ENCODE measurements at places on chromosomes 3 and 15. TPM values are rescaled to one million over a fixed set of nuclear protein-coding genes. Genes with fewer than 3 reads are reported as not detected.

Gene VEPH1
- total RNA-seq = 0.24 TPM

Gene SLC22A13
- 0.32 TPM for total RNA-seq

Gene TRPM1
- not detected for total RNA-seq

Gene PSTPIP1
- 18.1 TPM for total RNA-seq

Gene EXD1
- total RNA-seq = not detected

Gene ILDR1
- not detected for total RNA-seq

Gene C3orf22
- not detected for total RNA-seq

Gene ITIH1
- total RNA-seq = 1.3 TPM

Gene SLC51B
- total RNA-seq = not detected

Gene SLCO2A1
- 87.8 TPM for total RNA-seq

Gene TM4SF4
- total RNA-seq = 0.60 TPM

Gene ZMAT3
- total RNA-seq = 28.4 TPM

Gene GOLGA8S
- 0.60 TPM for total RNA-seq

Gene SNX22
- total RNA-seq = not detected

Gene C15orf39
- total RNA-seq = 26.4 TPM

Gene PCOLCE2
- 54.5 TPM for total RNA-seq

Gene LDHAL6B
- not detected for total RNA-seq

Gene MESP2
- 0.32 TPM for total RNA-seq

Gene PCSK6
- 9.2 TPM for total RNA-seq

Gene ITIH4
- 28.8 TPM for total RNA-seq

Gene LMLN
- total RNA-seq = 7.3 TPM

Gene TMEM207
- total RNA-seq = not detected

Gene PRSS50
- not detected for total RNA-seq

Gene LRRC31
- not detected for total RNA-seq

Gene DPH6
- 16.5 TPM for total RNA-seq

Gene ALS2CL
- 12.1 TPM for total RNA-seq

Gene RUVBL1
- total RNA-seq = 18.4 TPM

Gene HHLA2
- not detected for total RNA-seq

Gene FOXL2NB
- not detected for total RNA-seq

Gene MORF4L1
- total RNA-seq = 311 TPM

Gene GPR87
- not detected for total RNA-seq

Gene RNU6-1
- not detected for total RNA-seq

Gene FAM43A
- total RNA-seq = 11.4 TPM

Gene FAM98B
- total RNA-seq = 20.7 TPM

Gene MRPL47
- total RNA-seq = 33.7 TPM

Gene ITIH3
- total RNA-seq = 14.8 TPM

Gene FETUB
- 0.90 TPM for total RNA-seq

Gene CFAP100
- not detected for total RNA-seq

Gene PROS1
- total RNA-seq = 61.4 TPM

Gene TPRG1
- total RNA-seq = 14.2 TPM

Gene GABRR3
- not detected for total RNA-seq

Gene SYNPR
- not detected for total RNA-seq

Gene SST
- not detected for total RNA-seq

Gene TMEM212
- not detected for total RNA-seq

Gene SATB1
- 10.8 TPM for total RNA-seq

Gene CA12
- 36.7 TPM for total RNA-seq

Gene FGF12
- total RNA-seq = 1.7 TPM

Gene THPO
- total RNA-seq = 0.71 TPM

Gene CMTM8
- total RNA-seq = 3.2 TPM

Gene CLDN16
- total RNA-seq = not detected

Gene STAC
- 2.7 TPM for total RNA-seq

Gene GDPGP1
- 4.1 TPM for total RNA-seq

Gene CHRM5
- 0.09 TPM for total RNA-seq

Gene HYKK
- total RNA-seq = 4.2 TPM

Gene TTC21A
- total RNA-seq = 5.4 TPM

Gene KNG1
- 0.14 TPM for total RNA-seq

Gene FAM174B
- total RNA-seq = 8.0 TPM

Gene WNT7A
- total RNA-seq = not detected

Gene CCR3
- total RNA-seq = not detected
